ENCODE measurements at places on chromosomes 16 and 17.

DNA sequence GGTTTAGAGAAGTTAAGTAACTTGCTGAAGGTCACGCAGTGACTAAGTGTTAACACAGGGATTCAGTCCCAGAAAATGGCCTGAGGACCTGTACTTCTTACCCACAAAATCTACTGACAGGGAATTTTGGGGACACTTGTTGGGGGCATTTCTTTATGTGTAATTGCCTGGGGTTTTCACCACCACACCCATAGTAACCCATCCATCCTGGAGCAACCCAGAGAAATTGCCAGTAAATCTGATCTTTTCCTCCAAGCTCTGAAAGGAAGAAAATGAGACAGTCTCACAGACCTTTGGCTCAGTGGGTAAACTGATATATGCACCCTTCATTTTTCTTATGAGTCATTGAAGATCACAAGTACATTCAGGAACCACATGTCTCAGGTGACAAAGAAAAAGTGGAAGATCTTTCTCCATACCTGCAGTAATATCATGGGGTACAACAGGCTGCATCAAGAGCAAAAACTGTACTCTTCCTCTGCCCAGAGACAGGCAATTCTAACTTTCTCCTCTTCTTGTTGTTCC lies 81.0 kb downstream of the NOG start:
- DNase-seq: no peak

DNA sequence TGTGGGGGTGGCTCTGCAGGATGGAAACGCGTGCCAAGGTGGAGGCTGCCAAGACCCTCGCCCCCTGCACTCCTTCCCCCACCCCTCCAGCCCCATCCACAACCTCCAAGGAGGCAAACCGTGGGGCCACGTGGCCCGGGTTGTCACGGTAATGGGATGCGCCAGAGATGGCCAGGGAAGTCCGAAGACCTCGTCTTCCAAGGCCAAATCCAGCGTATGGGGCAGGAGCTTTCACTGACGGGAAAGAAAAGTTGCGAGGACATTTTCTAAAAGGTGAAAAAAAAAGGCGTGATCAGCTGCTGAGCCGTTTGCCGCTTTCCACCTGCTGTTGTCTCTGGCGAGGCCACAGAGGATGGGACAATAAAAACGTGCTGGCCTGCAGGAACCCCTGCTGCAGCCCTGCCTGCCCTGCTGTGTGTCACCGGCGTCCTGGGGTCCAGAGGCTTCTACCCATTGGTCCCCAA lies 28.3 kb upstream of the GSE1 start:
- no peak for DNase-seq

- DNase-seq: no peak
These were observed 596.0 kb upstream of the CDH11 start for GRCh38 chr16:65717846-65718245.

DNA sequence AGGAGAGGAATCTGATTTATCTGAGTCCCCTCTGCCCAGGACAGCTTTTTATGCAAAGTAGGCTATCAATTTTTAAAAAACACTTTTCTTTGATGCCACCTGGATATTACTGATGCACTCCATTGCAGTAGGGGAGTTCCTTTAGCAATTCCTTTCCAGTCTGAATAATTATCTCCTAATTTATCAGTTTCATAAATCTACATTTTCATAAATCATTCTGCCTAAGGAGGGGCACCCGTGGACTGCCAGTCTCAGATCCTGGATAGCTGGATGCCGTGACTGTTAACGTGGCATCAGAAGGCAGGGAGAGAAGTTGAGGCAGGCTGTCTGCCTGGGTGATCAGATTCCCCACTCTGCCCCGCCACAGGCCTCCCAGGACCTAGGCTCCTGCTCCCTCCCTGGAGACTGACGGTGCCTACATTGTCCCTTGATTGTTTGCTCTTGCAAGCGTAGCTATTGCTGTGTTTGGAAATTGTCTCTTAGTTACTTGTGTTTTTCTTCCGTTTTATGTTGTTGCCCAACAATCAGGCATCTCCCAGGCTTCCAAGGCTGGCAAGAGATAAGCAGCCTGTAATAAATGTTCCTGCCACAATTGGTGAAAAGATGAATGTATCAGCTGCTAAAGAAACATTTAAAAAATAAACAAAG lies 75.2 kb downstream of the KATNIP start:
- no peak for DNase-seq

GRCh38 chr17:48498164-48498850 lies 32.5 kb downstream of the HOXB1 start:
- DNase-seq: no peak

- DNase-seq: no peak
These were observed 3.5 kb downstream of the WDR81 start for GRCh38 chr17:1727876-1728630.

DNA sequence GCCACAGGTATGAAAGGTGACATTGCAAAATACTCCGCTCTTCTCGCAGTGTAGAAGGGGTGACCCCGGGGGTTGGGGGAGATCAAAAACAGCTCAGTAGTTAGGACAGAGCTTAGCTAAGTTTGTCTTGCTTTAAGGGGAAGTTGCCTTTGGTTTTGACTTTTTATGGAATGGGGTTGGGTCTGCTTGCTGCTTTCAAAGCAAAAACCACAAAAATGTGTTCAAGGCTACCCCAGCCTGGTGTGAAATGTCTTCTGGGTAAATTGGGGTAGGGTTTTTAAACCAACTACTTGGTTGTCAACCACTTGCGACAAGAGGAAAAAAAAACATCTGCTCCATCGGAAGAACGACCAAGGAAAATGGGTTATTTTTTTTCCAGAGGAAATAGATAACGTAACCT lies 6.2 kb downstream of the FUS start:
- no peak for DNase-seq

- DNase-seq: no peak
These were observed 184.9 kb downstream of the MSI2 start for GRCh38 chr17:57441270-57441600.

DNA sequence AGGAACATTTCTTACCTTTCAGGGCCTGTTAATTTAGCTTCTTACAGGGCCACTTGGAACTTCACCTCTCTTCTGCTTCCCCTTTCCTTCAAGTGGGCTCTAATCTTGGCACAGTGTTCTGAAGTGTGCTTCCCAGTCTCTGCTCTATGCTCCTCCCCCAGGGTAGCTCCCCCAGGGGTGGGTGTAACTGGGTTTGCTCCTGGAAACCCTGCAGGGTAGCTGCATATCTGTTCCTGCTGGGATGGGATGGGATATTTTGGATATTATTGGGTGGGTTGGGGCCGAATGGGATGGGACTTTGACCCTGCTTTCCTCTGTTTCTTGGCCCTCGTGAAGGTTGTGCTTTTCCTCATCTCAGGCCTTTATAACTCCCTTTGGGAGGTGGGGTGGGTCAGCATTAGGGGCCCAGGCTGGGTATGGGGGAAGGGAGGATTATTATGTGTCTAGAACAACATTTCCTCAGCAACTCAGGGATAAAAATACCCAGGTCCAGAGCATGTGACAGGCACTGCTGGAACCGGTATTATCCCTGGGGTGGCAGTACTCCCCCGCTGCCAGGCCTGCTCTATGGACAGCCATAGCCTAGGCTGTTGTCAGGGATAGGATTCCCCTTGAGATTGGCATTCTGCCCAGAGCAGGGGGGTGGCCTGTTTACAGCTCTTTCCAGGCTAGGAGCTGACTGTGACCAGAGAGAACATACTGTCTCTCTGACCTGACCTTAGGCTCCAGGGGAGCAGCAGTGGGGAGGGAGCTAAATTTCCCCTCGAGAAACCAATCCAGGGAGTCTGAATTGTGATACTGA lies 5.0 kb downstream of the NFE2L1 start:
- DNase-seq: no peak

GRCh38 chr16:12565423-12565822 lies 238.3 kb downstream of the CPPED1 start:
- DNase-seq: no peak

- DNase-seq: no peak
These were observed 309.0 kb downstream of the CDH13 start for GRCh38 chr16:82935766-82936165.

DNA sequence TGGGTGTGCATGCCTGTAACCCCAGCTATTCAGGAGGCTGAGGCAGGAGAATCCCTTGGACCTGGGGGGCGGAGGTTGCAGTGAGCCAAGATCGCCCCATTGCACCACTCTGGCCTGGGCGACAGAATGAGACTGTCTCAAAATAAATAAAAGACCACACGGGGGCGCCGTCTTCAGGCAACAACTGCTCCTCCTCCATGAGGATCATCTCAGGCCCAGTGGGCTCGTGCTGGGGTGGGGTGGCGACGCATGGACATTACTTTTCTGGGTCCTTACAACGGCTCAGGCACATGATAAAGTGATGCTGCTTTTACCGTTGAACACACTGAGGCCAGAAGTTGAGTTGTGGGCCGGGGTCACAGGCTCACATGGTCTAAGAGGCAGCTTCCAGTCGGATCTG lies 56.2 kb downstream of the PRMT7 start:
- DNase-seq: peak; percentile 63

DNA sequence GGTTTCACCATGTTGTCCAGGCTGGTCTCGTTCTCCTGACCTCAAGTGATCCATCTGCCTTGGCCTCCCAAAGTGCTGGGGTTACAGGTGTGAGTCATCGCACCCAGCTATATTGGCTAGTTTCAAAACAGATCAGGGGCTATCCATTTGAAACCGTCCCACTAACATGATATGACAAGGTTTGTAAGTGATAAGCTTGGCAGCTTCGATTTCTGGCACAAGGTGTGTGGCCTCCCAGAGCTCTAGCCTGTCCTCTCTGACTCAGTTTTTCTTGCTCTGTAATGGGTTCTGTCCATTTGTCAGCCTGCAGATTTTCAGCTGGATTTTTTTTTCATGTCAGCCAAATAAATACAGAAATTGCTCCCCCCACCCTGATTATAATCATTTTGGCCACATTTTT lies 31.8 kb upstream of the TENT4B start:
- no peak for DNase-seq
